Chondrocyte (in vitro differentiated cells): ENCODE measurements at places on chromosomes 12 and 14.

DNA sequence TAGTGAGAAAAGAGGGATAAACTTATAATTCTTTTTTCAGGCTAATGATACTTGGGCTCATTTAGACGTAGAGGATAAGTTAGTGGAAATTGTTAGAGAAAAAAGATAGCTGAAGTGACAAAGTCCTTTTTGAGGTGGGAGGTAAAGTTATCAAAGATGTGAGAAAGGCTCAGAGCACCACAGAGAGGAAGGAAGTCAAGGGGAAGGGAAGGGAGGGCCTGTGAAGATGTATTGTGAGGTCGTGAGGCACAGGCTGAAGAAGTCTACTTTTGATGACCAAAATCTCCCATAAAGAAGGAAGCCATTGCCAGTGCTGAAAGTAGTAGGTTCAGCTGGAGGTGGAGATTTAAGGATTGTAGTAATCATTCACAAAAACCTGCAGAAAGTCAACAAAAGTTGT, 19.4 kb upstream of the PTGDR start:
- DNase-seq, result no peak

- no peak for DNase-seq
Measured at GRCh38 chr12:51020448-51021182, 5.6 kb downstream of the SLC11A2 start.

DNA sequence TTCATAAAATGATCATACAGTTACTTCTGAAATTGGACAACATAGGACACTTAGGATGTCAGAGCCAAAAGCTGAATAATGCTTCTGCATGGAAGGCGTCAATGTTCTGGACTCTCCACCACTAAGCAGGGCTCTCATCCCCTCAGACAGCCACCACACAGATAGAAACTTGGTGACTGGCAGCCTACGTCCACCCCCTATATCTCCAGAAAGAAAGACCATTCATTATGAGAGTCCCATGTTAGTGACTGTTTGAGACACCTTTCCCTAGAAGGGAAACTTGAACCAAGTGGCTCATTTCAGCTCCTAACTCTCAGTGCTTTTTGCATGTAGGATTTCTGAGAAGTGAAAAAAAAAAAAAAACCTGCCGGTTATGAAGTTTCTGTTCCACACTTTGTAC, 251.0 kb upstream of the FKBP4 start:
- DNase-seq, result no peak

- no peak for DNase-seq
Measured at GRCh38 chr14:45125754-45126153, 8.5 kb downstream of the FKBP3 start.

DNA sequence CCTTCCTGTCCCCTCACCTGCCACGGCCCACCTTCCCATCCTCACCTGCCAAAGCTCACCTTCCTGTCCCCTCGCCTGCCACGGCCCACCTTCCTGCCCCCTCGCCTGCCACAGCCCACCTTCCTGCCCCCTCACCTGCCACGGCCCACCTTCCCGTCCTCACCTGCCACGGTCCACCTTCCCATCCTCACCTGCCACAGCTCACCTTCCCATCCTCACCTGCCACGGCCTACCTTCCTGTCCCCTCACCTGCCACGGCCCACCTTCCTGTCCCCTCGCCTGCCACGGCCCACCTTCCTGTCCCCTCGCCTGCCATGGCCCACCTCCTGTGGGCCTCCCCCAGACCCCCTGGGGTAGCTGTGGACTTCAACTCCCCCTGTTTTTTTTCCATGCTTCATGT, 48.8 kb upstream of the GPR68 start:
- peak; percentile 95 for DNase-seq

DNA sequence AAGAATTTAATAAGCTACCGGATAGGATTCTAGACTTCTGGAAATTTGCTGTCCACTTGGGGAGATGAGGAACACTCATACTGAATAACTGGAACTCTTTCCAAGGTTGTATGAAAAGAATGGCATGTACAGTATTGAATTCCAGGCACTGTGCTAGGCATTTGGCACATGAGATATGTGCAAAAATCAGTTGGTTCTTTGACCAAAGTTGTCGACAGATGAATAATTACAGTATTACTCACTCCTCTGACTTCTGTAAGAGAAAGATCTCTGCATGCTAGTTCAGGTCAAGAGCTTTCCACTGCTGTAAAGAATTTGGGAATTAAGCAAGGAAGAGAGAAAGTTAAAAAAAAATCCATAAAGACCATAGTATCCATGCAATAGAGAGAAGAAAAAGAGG, 764.7 kb downstream of the BCL11B start:
- DNase-seq, result no peak

DNA sequence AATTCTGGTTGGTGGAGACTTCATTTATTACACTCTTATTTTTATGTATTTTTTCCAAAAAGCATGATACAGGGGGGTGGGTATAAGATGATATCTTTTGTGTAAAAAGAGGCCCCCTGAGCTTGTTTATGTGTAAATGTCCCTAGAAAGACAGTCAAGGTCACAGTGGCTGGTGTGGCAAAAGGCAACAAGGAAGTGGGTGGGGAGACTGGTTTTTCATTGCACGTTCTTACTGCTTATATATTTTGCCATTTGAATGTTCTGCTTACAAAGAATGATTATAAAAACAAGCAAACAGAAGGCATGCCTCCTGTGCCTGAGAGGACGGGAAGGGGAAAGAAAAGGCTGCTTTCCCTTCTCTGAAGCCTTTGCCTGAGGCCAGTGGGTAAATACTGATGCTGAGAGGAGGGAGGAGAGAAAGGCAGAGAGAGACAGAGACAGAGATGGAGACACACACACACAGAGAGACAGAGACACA, 24.1 kb upstream of the ADIPOR2 start:
- DNase-seq, result no peak

DNA sequence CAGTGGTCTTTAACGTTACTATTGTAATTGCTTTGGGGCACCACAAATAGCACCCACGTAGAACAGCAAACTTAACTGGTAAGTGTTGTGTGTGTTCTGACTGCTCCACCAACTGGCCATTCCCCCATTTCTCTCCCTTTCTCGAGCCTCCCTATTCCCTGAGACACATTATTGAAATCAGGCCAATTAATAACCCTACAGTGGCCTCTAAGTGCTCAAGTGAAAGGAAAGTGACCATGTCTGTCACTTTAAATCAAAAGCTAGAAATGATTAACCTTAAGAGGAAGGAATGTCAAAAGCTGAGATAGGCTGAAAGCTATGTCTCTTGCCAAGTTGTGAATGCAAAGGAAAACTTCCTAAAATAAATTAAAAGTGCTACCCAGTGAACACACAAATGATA, 22.3 kb downstream of the PPP1R13B start:
- DNase-seq, result no peak

DNA sequence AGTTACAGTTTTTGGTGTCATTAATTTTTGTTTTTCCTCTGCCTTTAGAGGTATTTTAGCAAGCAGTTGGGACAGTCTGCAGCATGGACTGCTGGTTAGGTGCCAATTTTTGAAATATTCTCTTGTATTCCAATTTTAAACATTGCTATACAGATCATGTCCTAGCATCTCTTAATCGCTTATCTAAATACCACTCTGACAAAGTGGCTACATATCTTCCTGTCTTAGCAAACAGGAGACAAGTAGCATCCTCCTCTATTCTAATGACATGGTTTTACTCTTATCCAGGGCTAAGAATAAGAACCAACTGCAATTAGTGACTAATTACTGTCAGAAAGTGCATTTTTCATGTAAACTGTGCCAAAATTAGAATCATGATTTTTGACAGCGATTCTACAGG, 117.8 kb upstream of the ATP2B1 start:
- no peak for DNase-seq

DNA sequence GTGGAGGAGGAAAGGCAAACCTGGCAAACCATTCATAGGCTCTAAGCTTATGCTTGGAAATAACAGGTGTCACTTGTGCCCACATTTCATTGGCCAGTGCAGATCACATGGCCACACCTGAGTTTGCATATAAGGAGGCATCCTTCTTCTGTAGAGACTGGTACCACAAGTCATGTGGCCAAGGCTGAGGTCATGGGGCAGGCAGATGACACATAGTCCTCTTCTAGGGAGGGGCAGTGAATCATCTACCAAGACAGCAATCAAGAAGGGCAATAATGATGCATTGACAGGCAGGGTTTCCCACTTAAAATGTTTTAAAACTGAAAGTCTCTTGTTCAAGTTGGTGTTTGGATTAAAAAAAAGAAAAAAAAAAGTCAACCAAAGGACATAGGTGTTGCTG, 77.3 kb downstream of the DAAM1 start:
- no peak for DNase-seq

- peak; percentile 90 for DNase-seq
Measured at GRCh38 chr14:106812788-106813476, 1286.5 kb downstream of the TMEM121 start.

- no peak for DNase-seq
Measured at GRCh38 chr14:56085471-56085870, 32.7 kb upstream of the PELI2 start.

- DNase-seq, result peak; percentile 96
Measured at GRCh38 chr14:88385212-88386101, at the start of gene SPATA7. Gene SPATA7 (plus strand): TSS chr14:88385657. CDS start chr14:88385819, 162 bp downstream.

- DNase-seq, result no peak
Measured at GRCh38 chr12:20800160-20800559, 10.3 kb upstream of the SLCO1B3 start.

DNA sequence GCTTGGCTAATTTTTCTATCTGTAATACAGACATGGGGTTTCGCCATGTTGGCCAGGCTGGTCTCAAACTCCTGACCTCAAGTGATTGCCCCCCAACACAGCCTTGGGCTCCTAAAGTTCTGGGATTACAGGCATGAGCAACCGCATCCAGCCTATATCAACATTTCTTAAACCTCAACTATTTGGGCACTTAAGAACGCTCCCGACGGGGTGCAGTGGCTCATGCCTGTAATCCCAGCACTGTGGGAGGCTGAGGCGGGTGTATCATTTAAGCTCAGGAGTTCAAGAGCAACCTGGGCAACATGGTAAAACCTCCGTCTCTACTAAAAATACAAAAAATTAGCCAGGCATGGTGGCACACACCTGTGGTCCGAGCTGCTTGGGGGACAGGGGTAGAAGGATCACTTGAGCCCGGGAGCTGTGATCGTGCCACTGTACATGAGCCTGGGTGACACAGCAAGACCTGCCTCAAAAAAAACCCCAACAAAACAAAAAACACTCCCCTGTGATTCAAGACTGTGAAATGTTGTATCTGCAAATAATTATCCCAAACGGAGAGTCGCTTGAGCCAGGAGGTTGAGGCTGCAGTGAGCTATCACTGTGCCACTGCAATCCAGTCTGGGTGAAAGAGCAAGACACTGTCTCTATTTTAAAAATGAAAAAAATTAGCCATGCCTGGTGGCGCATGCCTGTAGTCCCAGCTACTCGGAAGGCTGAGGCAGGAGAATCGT, 21.5 kb downstream of the PPTC7 start:
- no peak for DNase-seq

DNA sequence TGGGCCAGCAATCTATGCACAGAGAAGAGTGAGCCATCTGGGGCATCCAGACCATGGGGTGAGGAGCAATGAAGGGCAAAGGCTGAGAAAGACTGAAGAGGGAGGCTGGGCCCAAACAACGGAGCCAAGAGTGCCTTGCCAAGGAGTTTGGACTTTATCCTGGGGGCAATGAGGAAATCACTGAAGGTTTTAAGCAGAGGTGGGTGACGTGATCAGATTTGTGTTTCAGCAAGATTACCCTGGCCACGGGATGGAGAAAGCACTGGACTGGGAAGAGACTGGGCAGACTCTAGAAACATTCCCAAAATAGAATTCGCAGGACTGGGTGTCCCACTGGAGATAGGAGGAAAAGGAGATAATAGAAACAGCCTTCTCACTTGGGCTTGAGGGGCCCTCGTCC, 65.3 kb downstream of the DPF3 start:
- DNase-seq, result no peak

DNA sequence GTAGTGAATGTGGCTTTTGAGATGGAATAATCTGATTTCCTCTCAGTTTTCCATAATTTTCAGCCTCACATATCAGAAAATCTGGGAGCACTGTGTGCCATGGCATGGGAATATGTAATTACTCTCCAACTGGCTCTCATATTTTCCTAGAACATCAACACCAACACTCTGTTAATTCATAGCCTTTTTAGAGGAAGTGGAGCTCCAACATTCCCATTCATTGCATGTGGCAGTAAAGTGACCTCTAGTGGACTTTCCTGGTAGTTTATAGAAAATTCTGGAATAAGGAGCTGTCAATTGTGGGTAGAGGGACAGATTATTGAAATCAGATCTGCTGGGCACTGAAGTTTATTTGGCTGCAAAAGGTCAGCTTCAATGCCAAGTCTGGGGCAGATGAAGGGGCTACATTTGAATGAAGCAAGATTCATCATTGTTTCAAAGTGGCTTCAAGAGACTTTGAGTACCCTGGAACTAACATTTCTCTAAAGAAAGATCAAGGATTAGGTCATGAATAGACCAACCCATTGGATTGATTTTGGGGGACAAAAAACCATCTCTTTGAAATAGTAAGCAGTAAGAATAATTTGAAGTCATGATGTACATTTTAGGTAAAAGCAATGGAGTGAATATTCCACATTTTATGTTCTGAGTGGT, 23.6 kb upstream of the USP44 start:
- no peak for DNase-seq

DNA sequence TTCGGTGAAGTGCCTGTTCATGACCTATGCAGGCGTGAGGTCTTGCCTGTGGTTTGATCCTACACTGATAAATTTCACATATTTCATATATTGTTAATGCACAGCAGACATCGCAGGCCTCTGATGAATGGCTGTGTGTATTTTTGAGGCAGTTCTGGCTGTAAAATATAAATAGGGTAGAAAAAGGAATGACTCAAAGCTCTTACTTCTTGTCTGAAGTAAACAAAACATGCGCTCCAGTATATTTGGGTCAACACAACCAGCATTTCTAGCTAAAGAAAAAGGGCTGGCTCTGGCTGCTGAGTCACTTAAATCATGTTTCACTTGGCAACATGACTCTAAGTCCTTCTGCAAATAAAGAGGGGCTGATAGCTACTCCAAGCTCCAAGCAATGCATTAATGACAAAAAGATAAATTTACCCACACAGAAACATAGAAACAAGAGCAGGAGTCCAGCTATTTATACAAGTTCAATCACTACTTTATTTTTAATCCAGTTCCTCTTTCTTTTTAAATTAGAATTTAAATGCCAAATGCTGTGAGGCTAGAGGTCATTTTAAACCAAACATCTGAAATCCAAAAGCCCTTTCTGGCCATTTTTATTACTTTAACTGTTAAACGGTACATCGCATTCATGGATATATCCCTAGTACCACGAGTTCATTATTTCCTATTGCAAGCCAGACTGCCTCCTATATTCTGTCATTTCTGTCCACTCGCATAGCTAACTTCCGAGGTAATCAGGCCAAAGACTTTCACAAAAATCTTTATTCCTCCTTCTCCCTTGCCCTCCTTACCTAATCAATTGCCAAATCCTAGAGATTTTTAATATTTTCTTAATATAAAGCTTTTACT, 54.3 kb upstream of the TMCC3 start:
- no peak for DNase-seq

DNA sequence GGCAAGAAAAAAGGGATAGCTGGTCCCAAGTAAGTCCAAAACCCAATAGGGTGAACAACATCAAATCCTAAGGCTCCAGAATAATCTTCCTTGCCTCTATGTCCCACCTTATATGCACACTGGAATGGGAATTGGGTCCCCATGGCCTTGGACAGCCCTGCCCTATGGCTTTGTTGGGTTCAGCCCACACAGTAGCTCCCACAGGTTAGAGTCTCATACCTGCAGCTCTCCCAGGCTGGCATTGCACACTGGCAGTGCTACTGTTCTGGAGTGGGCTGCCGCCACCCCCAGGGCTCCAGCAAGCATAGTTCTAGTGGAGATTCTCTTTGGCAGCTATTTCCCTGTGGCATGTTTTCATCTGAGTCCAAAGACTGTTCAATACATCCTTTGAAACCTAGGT, 352.4 kb upstream of the CLEC14A start:
- no peak for DNase-seq

GRCh38 chr12:28974166-28974565, 174.9 kb upstream of the FAR2 start:
- DNase-seq, result no peak
